Activated CD4-positive, alpha-beta T cell treated with anti-CD3 and anti-CD28 coated beads, Interleukin-2, amount 50 U/mL, for 24 hours (primary cell): ENCODE measurements at places on chromosomes 3 and 15.
A peak's percentile ranks its signal among the peaks of the same experiment; 100 is the strongest.

DNA sequence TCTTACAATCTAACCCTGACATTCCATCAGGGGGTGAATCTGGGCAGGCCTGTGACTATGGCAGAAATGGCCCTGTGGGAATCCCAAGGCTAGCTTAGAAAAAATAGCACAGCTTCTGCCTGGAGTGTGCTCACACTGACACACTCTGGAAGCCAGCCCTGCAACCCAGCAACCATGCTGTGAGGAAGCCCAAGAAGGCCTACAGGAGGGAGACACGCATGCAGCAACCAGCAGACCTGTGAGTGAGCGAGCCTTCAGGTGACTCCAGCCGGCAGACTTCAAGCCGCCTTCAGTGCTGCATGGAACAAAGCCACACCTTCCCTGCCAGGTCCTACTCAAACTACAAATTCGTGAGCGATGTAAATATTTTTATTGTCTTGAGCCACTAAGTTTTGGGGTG, 26.1 kb downstream of the RAB6B start:
- DNase-seq = no peak

- DNase-seq = peak; percentile 45
These were observed 40.4 kb downstream of the DNAJB8 start for GRCh38 chr3:128426128-128426921.

DNA sequence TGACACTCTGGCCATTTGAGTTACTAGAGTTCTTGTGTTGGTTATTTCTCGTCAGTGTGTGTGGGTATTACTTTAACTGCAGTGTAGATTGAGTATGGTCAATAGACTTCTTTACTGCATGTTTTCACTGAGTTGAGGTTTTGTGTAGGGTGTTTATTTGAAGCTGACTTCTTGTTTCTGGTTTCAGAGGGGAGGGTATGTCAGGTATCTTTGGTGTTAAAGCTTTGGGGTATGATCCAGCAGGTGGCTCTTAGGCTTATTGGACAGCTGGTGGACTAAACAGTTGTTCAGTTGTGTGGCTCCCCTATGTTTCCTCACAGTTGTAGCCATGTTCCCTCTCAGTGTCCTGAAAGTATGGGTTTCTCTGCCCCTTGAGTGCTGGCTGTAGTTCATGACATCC, 72.0 kb downstream of the AKAP13 start:
- no peak for DNase-seq

GRCh38 chr3:32660634-32661033, 24.4 kb upstream of the CNOT10 start:
- no peak for DNase-seq

DNA sequence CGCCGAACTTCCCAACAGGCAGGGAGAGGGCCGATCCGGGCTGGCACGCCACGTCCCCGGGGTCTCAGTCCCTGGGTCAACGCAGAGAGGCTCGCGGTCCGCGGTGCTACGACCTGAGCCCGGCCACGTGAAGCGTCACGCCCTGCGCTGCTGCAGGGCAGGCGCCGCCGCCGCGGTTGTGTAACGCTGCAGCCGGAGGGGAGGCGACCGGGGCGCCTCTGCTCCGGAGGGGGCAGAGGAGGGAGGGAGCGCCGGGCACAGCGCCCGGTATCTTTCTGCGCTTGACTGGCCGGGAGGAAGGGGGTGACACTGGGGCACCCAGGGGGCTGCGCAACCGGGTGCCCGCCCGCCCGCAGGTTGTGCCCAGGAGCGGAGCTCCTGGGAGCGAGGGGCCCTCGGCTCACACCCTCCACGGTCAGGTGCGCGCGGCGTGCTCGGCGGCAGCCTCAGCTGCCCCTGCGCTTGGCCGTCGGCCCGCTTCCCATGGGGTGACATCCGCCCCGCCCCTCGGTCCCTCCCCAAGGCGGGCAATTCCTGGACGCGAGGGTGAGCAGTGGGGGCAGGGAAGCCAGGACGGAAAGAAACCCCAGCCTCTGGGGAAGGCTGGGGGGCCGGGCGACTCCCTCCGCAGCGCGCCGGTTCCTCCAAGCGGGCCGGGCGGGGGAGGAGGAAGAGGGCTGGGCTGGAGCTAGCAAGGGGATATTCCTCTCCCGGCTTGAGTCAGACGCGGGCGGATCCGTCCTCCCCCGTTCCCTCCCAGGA, 852 bp upstream of the BHLHE40 start:
- DNase-seq = peak; percentile 77

DNA sequence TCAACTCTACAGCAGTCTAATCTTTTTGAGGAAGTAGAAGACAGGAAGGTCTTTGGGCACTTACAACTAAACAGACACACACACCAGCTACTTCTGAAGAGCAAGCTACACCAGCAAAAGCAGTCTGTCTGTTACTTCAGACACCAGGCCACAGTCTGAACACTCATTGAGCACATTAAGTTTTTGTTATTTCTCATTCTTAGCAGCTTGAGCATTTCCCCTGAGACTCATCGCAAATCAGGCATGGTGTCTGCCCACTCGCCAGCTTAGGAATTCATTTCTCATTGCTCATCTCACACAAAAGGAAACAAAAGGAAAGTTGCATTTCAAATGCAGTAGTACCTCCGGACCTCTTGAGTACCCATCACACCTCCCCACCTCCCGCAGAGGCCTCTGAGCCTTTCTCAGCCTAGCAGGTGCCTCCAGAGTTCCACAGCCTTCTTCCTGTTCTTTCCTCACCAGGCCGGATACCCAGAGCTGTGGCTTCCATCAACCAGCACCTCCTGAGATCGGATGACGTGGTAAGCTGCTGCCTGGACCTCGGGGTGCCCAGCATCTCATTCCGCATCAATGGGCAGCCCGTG, 302.0 kb downstream of the RYR3 start:
- DNase-seq = no peak

DNA sequence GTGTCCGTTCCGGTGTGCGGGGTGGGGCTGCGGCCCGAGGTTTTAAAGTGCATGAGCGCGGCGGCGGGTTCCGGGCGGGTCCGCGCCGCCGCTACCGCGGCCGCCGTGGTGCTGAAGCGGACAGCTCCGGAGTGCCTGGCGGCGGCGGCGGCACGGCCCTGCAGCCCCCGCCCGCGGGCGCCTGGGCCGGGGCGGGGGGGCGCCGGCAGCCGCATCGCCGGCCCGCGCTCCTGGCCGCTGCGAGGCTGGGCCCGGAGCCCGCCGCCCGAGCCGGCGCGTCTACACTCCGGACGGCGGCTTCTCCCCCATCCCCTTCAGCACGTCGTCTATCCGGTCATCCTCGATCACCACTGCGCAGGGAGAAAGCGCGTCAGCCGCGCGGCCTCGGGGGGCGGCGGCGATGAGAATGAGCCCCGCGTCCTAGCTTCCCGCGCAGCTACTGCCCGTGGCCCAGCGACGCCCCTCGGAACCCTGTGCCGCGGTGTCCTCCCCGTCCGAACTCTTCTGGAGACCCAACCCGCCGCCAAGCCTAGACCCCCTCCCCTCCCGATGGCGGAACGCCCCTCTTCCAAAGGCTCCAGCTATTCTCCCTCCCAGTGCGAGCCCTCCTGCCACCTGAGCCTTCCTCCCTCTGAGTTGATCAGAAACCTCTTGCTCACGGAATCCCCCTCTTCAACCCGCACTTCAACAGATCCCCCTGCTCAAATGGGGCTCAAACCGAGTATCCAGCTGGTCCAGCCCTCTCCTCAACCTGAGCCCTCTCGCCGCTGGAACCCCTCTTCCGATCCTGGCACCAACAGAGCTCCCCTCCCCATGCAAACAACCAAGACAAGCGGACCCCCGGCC, 1.3 kb downstream of the CAMK2N2 start:
- DNase-seq = no peak

DNA sequence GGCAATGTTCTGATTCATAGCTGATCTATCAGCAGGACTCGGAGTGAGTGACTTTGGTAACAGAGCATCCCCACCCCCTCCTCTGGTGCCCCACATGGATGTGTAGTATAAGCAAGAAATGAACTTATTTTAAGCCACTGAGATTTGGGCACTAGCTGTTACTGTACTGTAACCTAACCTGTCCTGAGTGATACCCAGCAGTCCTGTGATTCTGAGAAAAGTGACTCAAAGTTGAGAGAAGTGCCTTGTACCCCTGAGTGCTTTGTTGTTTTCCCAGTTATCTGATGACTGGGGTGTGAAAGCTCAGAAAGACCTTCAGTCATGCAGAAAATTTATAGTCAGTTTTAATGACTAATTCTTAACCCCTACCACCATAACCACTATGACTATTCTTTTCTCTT, 439.9 kb upstream of the RBMS3 start:
- peak; percentile 4 for DNase-seq

DNA sequence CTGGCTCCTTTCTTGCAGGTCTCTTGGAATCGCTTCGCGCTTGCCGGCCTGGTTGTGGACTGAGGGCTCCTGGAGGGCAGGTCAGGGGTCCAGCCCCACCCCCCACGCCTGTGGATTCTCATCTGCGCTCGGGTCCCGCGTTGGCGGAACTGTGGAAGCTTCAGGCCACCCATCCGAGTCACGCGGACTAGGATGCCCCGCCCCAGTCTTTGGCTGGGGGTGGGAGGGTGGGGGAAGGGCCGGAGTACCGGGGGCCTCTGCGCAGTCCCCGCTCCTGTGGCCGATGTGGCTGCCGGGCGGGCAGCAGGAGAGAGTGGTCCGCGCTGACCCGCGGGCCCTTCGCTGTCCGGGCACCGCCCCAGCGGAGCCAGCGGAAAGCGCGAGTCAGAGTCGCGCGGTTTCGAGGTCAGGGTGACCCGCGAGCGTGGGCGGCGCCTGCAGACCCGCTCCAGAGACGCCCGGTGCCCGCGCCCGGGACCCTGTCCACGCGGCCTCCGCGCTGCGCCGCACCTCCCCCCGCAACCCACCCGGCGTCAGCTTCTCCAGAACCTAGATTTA, 114.2 kb downstream of the KLF13 start:
- DNase-seq = no peak

GRCh38 chr3:138901567-138901966, 45.4 kb downstream of the FOXL2 start:
- DNase-seq = no peak

GRCh38 chr3:126465928-126466544, 9.7 kb downstream of the ZXDC start:
- no peak for DNase-seq

GRCh38 chr3:17505856-17506255, 236.6 kb downstream of the TBC1D5 start:
- no peak for DNase-seq

DNA sequence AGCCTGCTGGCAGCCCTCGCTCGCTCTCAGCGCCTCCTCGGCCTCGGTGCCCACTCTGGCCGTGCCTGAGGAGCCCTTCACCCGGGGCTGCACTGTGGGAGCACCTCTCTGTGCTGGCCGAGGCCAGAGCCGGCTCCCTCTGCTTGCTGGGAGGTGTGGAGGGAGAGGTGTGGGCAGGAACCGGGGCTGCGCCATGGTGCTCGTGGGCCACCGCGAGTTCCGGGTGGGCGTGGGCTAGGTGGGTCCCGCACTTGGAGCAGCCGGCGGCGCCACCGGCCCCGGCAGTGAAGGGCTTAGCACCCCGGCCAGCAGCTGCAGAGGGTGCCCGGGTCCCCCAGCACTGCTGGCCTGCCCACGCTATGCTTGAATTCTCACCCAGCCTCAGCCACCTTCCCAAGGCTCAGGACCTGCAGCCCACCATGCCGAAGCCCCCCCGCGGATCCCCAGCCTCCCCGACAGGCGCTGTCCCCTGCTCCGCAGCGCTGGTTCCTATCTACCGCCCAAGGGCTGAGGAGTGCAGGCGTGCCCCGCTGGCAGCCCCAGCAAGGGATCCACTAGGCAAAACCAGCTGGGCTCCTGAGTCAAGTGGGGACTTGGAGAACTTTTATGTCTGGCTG, 863.3 kb downstream of the IGSF11 start:
- DNase-seq = no peak

- no peak for DNase-seq
These were observed 110.5 kb upstream of the ABHD17C start for GRCh38 chr15:80584561-80584964.

DNA sequence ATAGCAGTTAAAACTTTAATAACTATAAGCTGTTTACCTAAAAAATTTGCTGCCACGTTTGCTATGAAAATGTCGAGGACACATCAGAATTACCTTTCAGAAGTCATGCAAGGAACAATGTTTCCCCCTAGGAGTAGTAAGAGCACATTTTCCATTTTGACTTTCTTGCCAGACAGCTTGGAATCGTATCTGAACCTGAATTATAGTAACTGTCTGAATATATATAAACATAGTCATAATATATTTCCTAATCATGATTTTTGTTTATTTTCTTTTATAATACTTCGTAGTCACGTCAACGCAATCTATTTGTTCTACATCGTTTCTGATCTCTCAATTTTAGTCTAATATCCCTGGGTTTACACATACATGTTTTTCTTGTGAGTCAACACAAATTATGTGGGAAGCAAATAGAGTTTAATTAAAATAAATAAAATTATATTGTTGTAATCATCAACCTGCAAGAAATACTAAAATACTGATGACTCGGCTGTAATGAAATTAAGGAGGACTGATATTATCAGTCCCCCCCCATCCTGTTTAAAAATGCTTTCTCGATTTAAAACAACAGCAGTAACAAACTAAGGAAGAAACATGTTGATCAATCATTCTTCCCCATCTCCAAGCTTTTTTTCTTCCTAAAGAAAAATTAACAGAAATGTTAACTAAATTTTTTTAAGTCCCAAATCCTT, 78.4 kb downstream of the MME start:
- no peak for DNase-seq

- DNase-seq = no peak
These were observed 30.6 kb downstream of the CRTAP start for GRCh38 chr3:33144433-33144832.

DNA sequence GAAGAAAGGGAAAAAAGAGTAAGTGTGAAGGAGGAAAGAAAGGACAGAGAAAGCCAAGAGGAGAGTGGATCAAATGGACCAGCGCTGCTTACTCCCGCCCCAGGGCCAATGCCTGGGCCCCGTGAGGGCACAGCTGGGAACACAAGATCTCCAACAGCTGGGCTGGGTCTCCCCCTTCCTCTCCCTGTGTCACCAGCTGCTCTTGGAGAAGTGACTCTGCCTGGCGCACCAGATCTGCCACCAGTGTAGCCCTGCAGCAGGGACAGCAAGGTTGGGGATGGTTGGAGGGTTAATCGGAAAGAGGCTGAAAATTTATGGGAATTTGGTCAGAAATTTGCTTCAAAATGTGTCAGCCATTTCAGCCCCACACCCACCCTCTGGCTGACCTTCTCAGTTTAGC, 8.4 kb downstream of the CDAN1 start:
- DNase-seq = no peak
